Suppressor macrophage treated with lipopolysaccharide for 4 hours (primary cell): ENCODE measurements at places on chromosomes 2 and 18.

GRCh38 chr2:108594132-108594981 is 60.1 kb downstream of the LIMS1 start:
- peak; percentile 90 for DNase-seq

- no peak for DNase-seq
Observed at GRCh38 chr18:59219672-59220163, at the start of gene GRP. Gene GRP, plus strand, starts transcription at chr18:59220158. Its CDS starts 108 bp downstream, at chr18:59220266.

DNA sequence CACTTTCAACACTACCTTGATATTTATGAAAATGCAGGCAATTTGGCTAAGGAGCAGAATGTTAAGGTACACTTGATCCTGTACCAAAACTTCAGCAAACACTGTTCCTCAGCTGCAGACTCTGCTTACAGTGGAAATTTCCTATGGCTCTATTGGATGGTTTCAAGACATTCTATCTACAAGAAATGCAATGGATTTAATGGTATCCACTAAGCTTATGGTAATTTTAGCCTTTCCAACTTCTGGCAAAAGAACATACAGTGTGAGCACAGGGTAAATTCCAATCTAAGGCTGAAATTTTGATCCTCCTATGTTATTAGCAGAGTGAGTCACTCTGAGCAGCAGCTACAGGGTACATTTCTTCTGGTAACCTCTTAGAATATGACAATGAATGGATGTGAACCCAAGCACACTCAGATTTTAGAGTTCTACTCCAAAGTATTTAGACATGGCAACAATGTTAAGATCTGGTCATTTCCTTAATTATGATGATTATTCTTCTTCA is 361.8 kb upstream of the PIK3C3 start:
- DNase-seq, result no peak

DNA sequence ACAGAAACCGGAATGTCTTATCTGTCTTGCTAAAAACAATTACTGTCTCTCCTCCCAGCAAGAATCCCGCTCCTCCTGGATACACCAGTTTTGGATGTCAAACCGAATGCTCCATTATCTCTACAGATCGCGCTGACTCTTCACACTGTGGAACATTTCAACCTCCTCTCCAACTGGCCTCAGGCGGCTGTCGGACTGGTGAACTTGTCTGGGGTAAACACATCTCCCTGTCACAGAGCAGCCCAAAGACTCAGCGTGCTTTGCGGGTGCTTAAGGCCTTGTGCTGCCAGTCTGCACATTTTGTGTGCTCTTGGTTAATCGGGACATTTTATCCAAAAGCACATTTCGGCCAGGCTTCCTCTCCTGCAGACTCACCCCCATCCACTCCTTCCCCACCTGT is 173.1 kb downstream of the ICOS start:
- DNase-seq, result no peak

GRCh38 chr2:205767617-205768016 is 85.3 kb downstream of the NRP2 start:
- DNase-seq, result no peak
